LoVo (cell line): ENCODE measurements at places on chromosomes 4 and X.

DNA sequence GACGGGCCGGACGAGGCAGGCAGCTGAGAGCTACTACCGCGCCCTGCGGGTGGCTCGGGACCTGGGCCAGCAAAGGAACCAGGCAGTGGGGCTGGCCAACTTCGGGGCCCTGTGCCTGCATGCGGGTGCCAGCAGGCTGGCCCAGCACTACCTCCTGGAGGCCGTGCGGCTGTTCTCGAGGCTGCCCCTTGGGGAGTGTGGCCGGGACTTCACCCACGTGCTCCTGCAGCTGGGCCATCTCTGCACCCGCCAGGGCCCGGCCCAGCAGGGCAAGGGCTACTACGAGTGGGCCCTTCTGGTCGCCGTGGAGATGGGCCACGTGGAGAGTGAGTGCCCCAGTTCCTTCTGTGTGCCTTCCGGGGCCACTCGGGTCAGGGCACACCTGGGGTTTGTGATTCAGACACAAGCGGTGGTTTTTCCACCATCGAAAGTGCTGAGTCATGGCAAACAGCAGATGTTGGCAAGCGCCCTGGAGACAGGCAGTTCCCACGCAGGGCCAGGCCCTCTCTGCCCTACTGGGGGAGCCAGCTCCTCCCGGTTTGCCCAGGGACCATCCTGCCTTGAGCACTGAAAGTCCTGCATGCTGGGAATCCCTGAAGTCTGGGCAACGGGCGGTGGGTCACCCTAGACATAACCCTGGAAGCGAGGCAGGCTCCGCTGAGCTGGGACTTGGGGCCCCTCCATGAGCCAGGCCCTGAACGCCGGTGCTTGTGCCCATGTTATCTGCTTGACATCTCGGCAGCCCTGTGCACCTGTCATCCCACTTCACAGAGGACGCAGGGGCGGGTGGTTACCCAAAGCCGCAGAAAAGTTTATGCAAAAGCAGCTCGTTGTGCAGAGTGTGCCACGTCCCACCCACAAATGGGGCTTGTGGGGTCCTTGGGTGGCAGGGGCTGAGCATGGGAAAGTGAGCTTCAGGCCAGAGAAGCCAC lies 29.5 kb downstream of the SH3TC1 start:
- no peak for DNase-seq

DNA sequence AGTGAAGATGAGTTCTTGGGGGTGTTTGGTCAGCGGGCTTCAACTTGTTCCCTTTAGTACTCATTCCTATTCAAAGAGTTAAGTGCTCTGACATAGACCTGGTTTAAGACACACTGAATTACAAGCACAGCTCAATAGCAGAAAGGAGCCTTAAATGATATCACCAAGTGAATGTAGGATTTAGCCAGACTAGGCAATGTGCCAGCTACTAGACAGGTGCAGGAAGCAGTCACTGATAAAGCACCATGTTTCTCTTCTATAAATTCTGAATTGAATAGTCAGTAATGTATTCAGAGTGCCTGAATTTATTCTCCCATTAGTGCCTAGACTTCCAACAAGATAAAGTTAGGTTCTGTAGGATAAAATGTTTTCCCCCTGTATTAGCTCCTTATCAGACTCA lies 63.6 kb downstream of the ASB9 start:
- no peak for DNase-seq

DNA sequence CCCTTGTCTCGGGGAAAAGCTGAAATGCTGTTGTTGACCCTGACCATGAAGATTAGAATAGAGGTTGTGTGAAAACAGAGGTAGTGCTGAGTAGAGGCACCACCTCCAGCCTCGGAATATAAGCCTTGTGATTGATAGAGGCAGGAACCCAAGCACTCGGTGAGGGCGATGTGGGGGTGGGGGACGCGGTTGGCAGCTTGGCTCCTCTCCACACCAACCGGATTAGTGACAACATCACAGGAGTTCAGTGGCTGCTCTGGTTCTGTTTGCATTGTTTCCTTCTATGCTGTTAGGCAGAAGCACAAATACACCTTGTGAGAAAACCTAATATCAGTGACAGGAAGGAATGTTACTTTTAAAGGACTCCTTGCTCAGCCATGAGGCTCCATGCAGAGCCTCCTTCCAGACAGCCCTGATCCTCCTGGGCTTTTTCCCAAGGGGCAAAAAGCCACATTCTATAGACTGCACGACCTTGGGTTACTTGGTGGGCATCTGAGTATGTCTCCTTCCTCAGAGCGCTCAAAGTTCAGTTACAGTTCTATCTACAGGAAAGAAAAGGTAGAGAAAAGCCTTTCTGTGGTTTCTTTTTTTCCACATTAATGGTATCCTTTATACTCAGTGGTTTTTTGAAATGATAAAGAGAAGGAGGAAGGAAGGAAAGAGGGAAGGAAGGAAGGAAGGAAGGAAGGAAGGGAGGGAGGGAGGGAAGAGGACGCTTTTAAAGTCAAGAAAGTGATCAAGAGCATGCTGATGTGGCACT lies 150.4 kb upstream of the NOCT start:
- no peak for DNase-seq

DNA sequence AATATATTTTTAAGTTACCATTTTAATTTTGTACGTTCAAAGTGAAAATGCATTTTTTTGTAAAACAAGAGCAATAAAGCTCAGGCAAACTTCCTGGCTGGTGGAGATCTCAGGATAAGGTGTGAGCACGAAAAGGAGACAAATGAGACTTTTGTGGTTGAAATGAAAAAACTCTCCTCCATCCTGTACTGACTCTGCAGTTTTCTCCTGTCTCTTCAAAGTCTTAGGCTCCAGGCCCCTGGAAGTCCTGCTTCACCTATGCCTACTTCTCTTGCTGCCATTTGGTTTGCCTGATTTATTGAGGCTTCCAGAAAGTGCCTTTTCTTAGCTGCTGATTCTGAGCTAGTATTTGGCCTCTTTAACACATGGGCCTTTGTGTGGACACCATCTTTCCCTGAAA lies 77.7 kb downstream of the MAML3 start:
- DNase-seq, result no peak

DNA sequence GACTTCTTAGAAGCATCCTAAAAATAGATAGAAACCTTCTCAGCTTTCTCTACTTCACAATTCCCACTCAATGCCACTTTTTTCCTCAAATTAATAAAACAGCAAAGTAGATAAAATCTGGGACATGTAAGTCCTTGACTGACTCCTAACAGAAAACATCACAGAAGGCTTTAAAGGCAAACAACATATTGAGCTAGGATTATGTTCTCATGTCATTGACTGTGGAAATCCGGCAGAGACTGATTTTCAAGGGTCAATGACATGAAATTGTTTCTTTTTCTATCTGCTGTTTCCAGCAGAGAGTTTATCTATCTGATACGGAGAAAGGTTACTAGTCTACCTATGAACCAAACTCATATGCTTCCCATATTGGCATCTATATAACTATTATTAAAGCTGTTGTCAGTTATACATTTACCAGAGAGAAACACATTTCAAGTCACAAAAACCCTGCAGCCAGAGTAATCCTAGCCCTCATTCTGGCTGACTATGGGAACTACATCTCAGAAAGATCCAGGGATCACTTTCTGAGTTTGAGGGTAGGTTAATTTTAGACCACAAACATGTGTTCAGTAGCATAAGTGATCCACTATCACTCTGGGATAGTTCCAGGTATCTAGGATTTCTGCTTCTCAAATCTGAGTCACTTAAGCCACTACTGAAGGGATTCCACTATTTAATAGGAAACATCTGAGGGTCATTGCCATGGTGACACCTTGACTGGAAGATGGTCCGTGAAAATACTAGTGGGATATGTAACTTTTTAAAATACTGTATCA lies 147.6 kb downstream of the PPP3CA start:
- no peak for DNase-seq

DNA sequence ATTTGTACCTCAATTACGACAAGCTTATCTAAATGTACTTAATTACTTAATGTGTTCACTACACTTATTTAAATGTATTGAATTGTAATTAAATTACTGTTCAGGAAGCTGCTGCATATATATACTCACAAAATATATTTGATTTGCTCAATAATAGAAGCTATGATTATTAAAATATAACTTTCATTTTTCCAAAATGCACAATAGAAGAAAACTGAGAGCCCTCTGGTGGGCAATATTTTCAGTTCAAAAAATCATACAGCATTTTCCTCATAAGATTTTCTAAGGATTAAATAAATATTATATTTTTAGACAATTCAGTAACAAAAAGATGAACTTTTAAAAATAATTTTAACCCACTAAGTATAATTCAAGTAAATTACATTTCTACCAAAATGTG lies 217.3 kb downstream of the DKK2 start:
- DNase-seq, result no peak

- peak; percentile 72 for DNase-seq
Measured at GRCh38 chrX:155745792-155746191, 133.0 kb upstream of the TMLHE start.

DNA sequence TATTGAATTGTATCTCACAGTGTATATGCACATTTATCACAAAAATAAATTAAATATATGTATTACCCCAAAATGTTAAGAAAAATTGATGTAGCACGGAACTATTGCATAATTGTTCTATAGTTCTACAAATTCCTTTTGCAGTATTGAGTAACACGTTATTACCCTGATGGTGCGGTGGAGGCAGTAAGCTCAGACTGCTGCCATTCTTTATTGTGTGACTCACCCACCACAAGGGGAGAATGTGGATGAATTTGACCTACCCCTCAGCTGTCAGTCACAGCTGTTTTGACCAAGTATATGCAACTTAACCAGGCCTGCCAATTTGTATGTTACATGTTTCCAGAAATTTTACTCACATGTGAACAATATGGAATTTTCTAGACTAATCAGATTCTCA lies 506.6 kb downstream of the SH3BGRL start:
- no peak for DNase-seq

- DNase-seq, result no peak
Measured at GRCh38 chrX:15359701-15360100, 24.4 kb upstream of the PIGA start.

- no peak for DNase-seq
Measured at GRCh38 chr4:126123611-126124325, 809.0 kb downstream of the FAT4 start.

DNA sequence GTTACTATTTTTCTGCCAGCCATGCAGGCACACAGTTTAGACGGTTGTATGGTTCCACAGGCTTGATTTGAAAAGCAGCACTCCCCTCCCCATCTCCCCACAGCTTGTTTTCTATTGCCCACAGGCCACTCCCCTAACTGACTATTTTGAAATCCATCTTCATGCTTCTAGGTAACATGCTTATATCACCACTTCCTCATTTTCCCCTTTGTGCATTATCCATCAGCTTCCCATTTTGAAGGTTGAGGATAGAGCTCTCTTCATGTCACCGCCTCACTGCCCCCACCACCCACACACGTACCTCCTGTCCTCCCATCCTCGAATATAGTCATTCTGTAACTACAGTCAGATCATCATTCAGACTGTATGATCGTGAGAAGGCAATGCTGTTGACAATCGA lies 224.7 kb downstream of the MID1 start:
- DNase-seq, result no peak

DNA sequence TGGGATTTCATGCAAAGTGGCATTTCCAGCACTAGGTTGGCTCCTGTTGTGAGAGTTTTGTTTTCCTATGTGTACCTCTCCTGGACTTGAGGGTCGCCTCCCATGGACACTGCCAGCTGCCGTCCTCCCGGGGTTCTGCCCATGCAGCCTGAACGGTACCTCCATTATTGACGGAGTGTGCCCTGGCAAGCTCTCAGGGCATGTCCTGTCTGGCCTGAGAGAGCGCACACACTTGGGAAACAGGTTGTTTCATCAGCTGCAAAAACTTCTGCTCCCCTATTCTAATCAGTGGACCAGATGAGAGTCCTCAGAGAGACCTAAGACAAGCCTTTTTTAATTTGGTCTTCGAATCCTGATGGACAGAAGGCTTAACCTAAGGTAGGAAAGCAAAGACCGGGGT lies 56.6 kb upstream of the HOPX start:
- no peak for DNase-seq

GRCh38 chr4:14178421-14178820 lies 550.9 kb upstream of the BOD1L1 start:
- peak; percentile 40 for DNase-seq

DNA sequence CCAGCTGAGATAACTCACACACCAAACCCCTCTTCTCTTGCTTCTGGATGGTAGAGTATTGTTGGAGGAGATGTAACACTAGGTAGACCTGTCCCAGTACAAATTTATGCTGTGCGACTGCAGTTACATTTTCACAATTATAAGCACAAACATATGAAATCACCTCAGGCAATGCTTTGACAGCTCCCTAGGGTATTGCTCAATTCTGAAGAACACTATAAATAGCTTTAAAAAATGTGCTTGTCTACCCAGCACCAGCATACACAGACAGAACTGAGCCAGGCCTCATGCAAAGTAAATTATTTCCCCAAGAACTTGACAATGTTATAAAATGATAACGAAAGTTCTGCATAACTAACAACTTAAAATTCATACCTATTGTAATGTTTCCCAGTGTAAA lies 1999.1 kb upstream of the ADGRL3 start:
- no peak for DNase-seq

DNA sequence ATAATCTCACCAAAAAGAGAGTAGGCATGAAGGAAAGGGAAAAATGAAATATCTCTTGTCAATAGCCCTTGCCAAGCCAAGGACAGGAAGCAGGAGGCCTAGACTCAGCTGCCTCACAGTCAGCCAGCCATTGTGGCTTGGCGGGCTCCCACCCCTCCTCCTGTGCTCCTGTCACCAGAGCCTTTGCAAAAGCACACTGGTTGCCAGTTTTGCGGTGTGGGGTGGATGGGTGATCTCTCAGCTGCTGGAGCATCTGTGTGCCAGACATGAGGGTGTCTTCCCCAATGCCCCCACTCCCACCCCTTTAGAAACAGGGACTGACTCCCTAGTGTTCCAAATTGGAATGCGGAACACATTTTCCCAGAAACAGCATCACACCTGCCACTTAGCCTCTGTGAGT lies 26.1 kb downstream of the ARHGEF6 start:
- no peak for DNase-seq

- no peak for DNase-seq
Measured at GRCh38 chrX:45762699-45763647, 562.3 kb upstream of the DIPK2B start.

DNA sequence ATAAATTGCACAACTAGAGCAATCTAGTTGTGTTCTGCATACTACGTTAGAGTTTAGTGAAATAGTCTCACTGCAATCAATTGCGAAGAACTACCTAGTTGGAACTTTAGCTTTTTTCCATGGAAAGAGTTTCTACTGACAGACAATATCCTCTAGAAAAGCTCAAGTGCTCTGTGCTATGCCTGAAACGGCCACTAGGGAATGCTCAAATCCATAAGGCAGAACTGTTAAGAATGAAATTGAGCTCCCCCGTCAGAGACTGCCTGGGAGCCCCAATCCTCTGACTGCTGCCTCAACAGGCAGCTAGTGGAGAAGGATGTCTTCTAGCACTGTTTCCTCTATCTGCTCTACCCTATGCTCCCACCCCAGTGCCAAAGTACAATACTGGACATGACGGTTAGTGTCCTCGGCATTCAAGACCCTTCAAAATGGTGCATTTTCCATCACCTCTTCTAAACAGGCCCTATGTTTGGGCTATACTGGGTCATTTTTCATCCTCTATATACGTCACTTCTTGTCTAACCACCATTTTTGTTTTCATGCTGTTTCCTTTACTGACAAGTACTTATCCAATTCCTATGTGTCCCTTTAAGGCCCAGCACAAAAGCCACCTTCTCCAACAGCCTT lies 35.3 kb downstream of the FRMD7 start:
- peak; percentile 44 for DNase-seq
